ENCODE measurements at places on chromosomes 11 and 22.

DNA sequence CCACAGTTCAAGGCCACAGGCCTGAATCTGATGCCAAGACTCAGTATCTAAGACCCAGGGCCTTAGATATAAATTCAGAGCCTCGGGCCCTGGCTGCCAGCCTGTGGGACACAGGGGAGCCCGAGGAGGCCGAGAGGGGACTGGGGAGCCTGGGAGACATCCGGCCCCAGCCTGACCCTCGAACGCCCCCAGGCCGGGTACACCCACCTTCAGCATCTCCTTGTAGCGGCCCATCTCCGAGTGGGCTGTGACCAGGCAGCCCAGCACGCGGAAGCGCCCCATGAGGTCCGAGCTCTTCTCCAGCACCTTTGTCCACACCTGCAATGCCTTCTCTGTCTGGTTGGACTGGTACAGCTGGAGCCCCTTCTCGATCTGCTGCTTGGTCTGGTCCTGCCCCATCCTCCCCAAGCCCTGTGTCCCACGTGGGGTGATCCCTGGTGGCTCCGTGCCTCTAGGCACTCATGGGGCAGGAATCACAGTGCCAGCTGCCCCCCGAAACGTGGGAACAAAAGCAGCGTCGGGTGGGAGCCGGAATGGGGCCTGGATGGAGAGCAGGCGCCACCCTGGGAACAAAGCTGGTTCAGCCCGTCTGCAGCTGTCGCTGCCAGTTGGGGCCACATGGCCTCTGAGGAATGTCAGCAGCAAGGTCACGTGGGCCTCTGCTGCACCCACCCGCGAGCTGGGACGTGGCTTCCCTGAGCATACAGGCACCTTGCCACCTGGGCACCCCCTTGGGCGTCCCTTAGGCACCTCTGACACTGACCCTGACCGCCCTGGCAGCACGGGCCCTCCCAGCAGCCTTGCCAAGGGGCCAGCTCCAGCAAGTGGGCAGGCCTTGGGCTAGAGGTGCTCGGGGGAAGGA, at the start of gene RAPSN:
Gene RAPSN, minus strand, starts transcription at position 571 of the 862 bp plus-strand sequence. Its CDS starts 172 bp downstream, at position 399.
- no peak for DNase-seq

- DNase-seq: no peak
These were observed 21.5 kb downstream of the RANGAP1 start for GRCh38 chr22:41264408-41264941.

DNA sequence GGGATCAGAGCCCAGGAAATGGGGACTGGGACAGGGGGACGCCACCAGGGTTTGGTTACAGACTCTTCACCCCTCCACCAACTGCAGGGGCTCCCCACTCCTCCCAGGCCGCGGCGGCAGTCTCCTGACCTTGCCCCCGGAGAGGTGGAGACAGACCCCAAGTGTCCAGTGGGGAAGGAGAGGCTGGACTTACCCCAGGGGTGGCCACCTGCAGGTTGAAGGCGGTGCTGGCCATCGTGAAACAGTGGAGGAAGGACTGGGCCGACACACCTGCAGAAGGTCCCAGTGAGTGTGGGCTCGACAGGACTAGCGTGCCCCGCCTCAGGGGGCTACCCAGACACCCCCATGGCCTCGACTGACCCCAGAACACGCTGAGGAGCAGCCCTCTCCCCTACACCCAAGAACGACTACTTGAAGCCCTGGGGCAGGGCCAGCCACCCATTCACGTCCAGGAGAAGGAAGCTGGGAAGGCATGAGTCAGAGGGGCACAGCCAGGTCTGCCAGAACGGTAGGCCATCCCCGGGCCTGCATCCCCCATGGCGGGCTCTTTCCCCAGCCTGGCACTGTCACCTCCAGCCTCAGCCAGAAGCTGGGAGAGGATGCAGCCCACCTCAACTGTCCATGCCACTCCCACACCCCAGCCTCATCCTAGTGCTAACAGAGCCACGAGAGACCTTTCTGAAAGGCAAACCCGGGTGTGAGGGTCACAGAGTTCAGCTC, 2.3 kb downstream of the GATD1 start:
- DNase-seq: no peak

DNA sequence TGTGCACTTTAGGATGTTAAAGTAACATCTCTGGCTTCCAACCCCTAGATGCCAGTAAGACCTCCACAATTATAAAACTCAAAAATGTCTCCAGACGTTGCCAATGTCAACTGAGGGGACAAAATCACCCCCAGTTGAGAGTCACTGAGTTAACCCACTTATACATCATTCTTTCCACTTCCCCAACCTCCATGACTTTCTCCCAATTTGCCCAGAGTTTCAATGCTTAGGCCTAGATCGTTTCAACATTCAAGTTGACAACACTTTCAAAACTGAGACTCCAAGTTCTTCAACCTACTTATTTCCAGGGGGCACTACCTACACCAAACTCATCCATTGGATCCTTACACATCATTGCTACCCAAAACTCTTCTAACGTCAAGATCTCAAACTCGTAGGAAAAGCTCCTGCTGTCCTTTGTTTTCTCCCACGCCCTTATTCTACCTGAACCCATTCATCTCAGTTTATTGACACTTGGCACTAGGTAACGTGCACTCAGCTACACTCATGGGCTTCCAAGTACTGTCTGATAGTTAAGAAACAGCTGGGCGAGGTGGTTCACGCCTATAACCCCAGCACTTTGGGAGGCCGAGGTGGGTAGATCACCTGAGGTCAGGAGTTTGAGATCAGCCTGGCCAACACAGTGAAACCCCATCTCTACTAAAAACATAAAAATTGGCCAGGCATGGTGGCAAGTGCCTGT, 24.5 kb downstream of the RBFOX2 start:
- DNase-seq: no peak

- DNase-seq: no peak
These were observed 146.2 kb upstream of the RASSF10 start for GRCh38 chr11:12862696-12863469.

DNA sequence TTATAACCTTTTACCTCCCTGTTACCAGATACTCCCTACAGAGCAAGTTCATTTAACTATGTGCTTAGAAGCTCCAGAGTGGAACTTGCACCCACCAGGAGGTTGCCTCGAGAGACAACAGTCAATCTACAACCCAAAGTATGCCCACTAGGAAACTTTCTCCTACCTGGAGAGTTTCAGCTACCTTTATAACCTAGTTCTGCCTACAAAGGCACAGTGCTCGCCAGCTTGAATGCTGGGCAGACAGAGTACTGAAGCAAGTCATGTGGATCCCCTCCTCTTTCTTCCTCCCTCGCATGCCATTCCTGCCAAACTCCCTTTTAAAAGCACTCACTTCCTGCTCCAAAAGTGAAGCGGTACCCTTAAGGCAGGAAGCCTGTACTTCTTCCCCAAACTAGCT, 258.9 kb downstream of the SWAP70 start:
- DNase-seq: no peak

- DNase-seq: no peak
These were observed 54.7 kb downstream of the MYO7A start for GRCh38 chr11:77182542-77183430.

DNA sequence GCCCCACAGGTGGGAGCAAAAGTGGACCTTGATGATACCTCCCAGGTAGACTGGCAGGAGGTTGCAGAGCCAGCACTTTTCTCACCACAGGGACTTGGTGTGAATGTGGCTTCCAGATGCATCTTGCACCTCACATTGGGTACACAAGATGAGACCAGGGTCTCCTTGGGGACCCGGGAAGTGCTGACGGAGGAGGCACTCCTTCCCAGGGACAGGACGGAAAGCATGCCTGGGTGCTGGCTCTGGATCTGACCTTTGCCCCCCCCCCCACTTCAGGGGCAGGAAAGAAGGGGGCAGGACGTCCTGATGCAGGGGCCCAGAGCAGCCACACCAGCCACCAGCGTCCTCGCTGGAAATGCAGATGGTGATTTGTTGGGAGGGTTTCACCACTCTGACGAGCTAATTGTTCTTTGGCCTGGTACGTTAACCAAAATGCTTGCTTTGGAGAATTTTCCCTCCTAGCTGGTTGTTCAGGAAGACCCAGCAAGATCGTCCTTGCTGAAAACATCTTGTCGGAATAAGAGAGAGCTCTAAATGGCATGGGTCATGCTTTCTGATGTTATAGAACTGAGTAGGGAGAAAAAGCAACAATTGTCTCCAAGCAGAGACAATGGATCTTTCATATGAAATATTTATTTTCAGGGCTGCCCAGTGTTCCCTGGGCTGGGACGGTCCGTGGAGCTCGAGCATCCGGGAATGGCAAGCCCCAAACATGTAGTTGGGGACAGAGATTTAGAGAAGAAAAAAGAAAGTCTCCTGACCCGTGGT, 74.4 kb upstream of the PPARA start:
- no peak for DNase-seq

DNA sequence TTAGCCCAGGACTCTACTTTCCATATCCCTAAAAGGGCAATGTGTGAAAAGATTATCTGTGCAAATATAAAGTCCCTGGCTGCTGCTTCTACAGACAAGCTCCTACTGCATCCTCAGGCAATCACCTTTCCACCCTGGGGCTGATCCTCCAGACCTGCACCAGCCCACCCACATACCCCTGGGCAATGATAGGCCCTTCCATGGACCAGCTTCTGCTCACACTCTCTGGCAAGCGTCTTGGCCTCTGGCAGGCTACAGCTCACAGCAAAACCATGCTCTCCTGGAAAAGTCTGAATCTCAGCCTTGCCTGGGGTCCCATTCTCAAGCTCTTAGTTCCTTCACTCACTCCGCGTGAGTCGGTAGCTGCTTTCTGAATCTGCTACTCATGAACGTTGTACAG, 69.5 kb downstream of the IGLL5 start:
- no peak for DNase-seq

- DNase-seq: no peak
These were observed 15.2 kb upstream of the SERPIND1 start for GRCh38 chr22:20758688-20759087.

DNA sequence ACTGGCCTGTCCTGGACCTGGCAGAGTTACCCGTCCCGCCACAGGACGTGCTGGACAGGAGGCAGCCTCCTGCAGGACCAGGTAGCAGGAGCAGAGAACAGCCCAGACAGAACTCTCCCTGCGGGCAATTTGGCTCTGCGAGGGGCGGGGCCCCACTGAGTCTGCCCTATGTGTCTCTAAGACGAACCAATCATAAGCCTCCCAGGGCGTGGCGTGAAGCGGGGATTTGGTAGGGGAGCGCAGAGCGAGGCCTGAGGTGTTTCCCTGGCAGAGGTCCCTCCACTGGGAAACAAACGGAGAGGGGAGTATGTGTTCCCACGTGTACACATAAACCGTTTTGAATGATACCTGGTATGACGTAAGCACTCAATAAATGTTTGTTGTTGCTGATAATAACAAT, 7.4 kb downstream of the CD82 start:
- DNase-seq: no peak

- no peak for DNase-seq
These were observed 245.0 kb downstream of the CSNK2A3 start for GRCh38 chr11:11108026-11108425.

- DNase-seq: no peak
These were observed 36.0 kb upstream of the EED start for GRCh38 chr11:86208572-86208971.

DNA sequence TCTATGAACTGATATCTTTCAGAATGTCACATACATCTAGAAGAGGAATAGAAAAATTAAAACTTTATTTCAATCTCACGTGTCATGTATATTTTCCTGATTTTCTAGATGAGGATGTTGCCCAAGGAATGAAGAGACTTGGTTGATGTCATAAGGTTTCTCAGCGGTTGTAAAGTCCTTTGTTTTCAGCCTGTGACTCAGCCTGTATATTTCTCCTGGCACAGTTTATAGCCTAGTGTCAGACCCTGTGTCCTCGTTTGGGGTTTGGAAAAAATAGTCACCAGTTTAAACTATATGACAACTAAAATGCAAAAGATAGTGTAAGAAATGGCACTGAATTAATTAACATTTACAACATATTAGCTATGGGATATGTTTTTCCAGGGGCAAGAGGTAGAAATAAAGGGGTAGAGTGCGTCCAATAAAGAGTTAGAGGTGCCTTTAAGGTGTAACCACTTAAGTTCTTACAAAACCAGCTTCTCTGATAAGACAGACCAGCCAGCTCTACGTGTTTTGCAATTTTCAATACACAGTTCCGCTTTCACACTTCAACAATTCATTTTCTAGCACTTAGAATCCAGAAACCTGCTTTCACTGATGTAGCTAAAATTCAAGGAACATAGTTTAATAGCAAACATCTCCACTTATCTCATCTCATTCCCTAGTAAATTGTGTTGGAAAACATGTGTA, 1432.6 kb upstream of the TENM4 start:
- DNase-seq: no peak

DNA sequence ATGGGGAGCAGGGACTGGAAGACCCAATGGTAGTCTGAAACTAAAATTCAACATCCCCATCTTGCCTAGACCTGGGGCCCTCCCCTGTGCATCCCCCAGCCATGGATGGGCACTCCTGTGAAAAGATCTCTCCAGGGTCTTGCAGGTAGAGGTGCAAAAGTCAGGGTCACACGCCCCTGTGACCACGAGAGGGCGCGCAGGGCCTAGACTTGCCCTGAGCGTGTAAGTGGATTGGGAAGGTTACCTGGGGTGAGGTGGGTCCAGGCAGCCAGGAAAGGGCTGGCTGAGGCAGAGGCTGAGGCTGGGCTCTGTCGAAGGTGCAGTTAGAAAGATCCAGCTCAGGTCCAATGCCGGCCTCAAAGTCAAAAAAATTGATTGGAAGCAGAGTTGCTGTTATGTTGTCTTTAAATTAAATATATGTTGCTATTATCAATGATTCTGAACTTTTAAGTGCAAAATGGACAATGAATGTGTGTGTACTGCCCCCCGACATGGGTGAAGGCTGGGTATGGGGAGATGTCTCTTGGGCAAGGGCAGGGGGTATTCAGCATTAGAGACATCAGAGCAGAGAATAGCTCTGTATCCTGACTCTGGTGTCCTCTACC, 4.8 kb upstream of the POU2F3 start:
- peak; percentile 53 for DNase-seq

- DNase-seq: peak; percentile 67
These were observed 2.8 kb upstream of the LZTR1 start for GRCh38 chr22:20979243-20979809.

DNA sequence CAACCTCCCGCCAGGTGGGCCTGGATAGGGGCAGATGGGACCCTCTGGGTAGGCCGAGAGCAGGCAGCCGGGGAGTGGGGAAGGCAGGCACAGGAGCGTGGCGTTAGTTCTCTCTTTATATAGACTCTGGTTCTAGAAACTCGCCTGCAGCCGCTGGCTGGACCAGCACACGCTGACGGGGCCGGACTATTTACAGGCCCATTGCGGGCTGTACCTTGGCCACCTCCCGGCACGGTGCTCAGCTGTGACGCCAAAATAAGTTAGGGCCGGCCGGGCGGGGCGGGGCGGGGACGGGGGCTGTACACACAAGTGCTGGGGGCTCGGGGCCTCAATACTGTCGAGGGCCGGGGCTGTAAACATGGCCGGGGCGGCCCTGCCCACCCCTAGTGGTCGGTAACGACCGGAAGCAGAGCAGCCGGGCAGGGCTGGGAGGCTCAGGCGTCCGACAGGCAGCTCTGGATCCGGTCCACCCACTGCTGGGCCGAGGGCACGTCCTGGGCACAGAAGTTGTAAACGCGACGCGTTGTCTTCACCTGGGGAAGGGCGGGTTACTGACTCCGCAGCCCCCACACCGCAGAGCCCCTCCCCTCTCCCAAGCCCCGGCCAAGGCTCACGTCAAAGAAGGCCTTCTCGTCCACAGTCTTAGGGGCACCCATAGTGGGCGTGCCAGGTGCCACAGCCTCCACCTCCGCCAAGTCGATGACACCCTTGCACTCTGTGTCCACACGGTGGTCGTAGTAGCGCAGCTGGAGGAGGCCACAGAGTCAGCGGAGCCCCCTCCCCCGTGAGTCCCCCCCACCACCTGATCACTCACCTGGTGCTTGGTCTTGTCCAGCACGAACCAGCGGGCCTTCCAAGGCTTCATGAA, 27.9 kb downstream of the SBF1 start:
- DNase-seq: no peak

- DNase-seq: no peak
These were observed 87.1 kb downstream of the CD44 start for GRCh38 chr11:35225946-35226520.
